ENCODE measurements at places on chromosomes 2 and 18.

GRCh38 chr2:96320728-96321622 lies 4.1 kb upstream of the ITPRIPL1 start:
- DNase-seq: no peak

DNA sequence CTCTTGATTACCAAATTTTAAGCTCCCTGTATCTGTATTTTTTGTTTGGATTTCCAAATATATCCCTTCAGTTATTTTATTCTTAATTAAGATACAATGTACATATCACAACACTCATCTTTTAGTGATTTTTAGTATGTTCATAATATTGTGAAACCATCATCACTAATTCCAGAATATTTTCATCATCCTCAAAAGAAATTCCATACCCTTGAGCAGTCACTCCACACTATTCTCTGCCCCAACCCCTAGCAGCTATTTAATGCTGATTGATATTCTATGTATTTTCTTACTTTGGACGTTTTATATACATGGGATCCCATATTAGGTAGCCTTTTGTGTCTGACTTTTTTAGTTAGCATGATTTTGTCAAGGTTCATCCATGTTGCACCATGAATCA lies 127.4 kb upstream of the SLC8A1 start:
- no peak for DNase-seq

DNA sequence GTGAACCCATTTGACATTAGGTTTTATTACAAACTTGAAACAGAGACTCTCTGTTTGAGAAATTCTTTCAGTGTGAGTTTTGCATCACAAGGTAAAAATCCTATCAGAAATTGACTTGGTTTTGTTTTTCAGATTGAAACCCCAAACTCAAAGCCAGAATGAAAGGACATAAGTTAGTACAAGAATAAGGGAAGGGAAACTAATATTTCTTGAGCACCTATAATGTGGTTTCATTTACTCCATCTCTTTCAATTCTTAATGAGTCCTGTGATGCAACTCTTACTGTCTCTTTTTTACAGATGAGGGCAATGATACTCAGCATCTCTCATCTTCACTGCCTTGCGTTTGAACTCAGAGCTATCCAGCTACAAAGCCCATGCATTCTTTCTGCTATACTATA lies 210.0 kb upstream of the SIX3 start:
- DNase-seq: no peak

GRCh38 chr2:215680605-215681598 lies 245.0 kb upstream of the FN1 start:
- DNase-seq: no peak

DNA sequence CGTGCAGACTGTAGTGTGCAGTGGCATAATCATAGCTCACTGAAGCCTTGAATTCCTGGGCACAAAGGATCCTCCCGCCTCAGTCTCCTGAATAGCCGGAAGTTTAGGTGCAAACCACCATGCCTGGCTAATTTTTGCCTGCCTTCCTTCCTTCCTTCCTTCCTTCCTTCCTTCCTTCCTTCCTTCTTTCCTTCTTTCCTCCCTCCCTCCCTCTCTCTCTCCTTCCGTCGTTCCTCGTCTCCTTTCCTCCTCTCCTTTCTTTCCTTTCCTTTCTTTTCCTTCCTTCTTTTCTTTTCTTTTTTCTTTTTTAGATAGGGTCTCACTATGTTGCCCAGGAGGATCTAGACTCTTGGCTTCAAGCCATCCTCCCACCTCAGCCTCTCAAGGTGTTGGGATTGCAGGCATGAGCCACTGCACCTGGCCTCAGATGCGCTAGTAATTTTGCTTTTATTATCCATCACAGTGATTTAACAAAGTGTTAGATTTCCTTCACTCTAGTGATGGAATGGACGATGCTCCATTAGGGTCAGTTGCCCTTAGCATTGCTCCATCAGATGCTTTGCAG lies 6.6 kb upstream of the ANKRD29 start:
- DNase-seq: no peak

DNA sequence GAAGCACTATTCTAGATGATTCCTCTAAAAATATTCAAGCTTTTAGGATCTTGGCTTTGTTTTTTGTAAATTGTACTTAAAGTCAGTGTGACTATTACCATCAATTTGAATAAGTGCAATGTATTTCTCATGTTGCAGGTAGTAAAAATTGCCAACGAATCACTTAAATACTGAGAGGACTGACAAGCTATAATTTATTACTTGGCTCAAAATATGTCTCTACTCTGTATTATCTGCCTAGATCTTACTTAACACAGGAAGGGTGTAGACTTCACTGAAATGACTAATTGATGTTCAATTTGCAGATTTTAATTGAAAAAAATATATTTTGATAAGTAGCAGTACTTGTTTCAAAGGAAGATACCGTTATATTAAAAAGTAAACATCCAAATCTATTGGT lies 202.3 kb downstream of the SLC8A1 start:
- DNase-seq: no peak

- DNase-seq: peak; percentile 83
These were observed 65.2 kb upstream of the RAPH1 start for GRCh38 chr2:203600286-203600685.

- DNase-seq: no peak
These were observed 54.2 kb downstream of the SEMA4F start for GRCh38 chr2:74708296-74708695.

GRCh38 chr2:47798631-47799030 lies 15.7 kb downstream of the MSH6 start:
- DNase-seq: no peak

GRCh38 chr2:73279852-73280251 lies 4.4 kb downstream of the FBXO41 start:
- no peak for DNase-seq

GRCh38 chr18:78323453-78324197 lies 656.0 kb upstream of the SALL3 start:
- no peak for DNase-seq

DNA sequence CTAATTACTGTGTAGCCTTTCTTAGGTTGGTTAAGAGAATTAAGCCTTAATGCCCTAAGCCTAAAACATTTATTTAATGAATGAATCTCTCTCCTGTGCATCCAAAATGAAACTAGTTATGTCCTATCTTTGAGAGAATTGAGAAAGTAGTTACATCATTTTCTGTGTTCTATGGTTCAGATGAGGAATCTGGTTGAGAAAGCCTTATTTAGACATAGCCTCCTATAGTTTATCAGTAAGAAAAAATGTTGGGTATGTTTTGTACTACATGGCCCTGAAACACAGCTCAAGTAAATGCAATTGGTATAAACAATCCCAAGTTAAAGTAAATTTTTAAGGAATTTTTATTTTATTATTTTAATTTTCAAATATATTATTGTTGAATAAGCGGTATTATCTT lies 25.9 kb upstream of the RAMP1 start:
- DNase-seq: no peak

DNA sequence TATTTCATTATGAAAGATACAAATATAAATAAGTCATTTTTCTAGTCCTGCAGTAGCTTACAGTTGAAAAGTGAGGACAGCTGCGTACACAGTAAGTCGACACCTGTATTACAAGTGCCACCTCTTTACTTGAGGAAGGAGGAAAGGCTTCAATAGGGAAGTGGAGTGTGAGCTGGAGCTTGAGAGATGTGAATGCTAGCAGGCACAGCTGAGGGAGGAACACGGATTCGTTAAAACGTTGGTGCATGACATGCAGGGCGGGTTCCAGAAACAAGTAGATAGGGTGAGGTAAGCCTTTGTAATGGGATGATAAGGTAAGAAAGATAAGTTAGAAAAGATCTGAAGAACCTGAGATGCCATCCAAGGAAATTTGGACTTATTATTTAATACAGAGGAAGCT lies 98.1 kb upstream of the CSRNP3 start:
- DNase-seq: no peak

GRCh38 chr18:5463831-5464230 lies 80.0 kb downstream of the EPB41L3 start:
- no peak for DNase-seq

- DNase-seq: no peak
These were observed 56.7 kb downstream of the SDC1 start for GRCh38 chr2:20168048-20168726.

DNA sequence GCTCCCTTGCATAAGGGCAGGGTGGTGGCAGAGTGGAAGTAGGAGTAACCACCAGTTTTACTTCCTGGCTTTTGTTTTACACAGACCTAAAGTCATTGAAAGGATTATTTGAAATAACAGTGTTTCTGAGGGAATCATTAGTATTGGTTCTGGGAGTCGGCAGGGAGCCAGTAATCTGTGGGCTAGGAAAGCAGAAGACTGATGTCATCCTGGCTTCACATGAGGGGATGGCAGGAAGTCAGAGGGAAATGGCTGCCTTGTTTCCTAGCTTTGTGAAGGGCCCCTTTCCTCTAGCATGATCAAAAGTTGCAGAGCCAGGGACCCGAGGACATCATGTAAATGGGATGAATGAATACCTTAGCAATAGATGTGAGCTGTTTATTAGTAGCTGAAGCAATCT lies 792.6 kb downstream of the CPS1 start:
- DNase-seq: no peak

GRCh38 chr2:230866756-230867523 lies 2.2 kb downstream of the ITM2C start:
- DNase-seq: no peak

- no peak for DNase-seq
These were observed 55.8 kb downstream of the ASXL2 start for GRCh38 chr2:25822190-25823117.

DNA sequence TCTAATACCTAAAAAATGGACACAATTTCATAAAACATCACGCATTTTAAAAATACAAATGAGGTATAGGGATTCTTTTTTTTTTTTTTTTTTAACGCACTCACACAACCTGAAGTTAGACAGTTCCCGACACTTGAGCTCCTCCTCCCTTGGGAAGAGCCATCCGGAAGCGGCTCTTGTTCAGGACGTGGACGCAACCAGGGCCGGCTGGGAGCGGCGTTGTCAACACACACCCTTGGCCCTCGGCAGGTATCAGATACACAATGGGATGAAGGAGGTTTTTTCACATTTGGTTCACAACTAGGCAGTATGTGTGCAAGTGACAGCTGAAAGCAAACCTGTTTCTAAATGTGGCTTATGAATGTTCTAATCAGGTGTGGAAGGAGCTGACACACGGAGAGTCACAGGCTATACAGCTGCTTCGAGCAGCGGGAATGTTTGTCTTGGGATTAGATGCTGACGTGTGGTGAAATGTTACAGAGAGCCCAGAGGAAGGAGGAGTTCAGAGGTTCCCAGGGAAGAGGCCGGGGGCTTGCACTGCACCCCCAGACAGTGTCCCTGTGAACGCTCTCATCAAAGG lies 111.1 kb downstream of the PXDN start:
- no peak for DNase-seq

DNA sequence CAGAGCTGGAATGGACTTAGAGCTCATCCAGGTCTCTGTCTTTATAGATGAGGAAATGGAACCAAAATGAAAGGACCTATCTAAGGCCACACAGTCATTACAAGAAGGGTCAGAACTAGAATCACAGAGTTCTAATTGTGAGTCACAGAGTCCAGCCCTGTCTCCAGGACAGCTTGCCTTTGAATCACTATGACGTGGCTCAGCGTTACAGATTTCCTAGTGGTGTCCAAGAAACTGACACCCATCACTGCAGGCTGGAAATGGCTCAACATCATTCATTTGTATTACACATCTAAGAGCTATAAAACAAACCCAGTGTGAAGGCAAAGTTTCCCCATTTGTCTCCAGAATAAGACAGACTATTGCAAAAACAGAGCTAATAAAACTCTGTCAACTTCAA lies 164.3 kb upstream of the SIX2 start:
- no peak for DNase-seq

Measured in NT2/D1 (cell line).